Naive thymus-derived CD8-positive, alpha-beta T cell (primary cell): ENCODE measurements at places on chromosomes 5 and 9. TPM values are rescaled to one million over a fixed set of nuclear protein-coding genes. Genes with fewer than 3 reads are reported as not detected.

Gene FAM151B
- polyA plus RNA-seq, result 0.57 TPM

GRCh38 chr9:32404402-32404801 lies 20.0 kb downstream of the ACO1 start:
- no peak for DNase-seq

GRCh38 chr5:136235321-136235720 lies 42.4 kb upstream of the SMIM32 start:
- no peak for DNase-seq

DNA sequence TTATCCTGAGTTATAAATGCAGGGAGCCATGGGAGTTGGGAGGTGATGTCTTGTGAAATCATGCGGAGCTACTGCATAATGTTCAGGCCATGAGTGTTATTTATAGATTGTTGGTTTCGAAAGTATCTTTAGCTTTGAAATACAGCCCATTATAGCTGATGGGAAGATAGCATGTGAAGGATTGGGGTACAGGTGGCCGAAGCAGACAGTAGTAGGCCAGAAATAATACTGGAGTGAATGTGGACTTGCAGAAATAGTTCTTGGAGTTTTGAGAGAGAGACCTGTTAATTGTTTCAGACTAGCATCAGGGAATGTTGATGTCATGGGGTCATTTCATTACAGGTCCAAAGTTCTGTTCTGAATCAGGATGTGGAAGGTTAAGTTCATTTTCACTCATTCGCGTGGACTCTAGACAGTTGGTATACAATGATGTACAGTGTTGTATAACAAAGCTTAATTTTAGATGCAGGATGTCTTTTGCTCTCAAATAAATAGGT lies 3.8 kb downstream of the ATP6V1G1 start:
- no peak for DNase-seq
